ENCODE measurements at places on chromosomes 16 and 17.

DNA sequence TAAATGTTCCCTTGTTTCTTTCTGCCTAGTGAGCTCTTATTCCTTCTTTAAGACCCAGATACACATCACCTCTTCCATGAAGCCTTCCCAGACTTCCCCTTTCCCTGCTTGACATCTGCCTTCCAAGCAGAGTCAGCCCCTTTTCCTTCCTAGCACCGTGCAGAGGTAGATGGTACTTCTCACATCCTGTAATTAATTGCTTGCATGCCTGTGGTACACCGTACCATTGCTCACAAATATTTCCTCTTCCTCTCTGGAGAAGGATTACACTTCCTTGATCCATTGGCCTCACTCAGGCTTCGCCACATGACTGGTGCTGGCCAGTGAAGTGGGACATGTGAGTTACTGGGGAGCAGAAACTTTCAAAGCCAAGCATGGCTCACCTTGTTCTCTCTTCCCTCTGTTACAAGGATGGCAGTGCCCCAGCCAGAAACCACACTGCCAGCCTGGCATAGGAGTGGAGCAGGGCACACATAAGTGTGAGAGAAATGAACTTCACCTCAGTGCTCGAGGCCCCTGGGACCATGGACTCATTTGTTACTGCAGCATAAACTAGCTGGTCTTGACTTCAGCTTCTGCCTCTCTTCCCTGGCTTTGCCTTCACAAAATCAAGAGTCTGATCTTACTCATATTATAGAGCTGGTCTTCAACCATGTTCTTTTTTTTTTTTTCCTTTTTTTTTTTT is 44.0 kb downstream of the SOST start:
- no peak for DNase-seq

DNA sequence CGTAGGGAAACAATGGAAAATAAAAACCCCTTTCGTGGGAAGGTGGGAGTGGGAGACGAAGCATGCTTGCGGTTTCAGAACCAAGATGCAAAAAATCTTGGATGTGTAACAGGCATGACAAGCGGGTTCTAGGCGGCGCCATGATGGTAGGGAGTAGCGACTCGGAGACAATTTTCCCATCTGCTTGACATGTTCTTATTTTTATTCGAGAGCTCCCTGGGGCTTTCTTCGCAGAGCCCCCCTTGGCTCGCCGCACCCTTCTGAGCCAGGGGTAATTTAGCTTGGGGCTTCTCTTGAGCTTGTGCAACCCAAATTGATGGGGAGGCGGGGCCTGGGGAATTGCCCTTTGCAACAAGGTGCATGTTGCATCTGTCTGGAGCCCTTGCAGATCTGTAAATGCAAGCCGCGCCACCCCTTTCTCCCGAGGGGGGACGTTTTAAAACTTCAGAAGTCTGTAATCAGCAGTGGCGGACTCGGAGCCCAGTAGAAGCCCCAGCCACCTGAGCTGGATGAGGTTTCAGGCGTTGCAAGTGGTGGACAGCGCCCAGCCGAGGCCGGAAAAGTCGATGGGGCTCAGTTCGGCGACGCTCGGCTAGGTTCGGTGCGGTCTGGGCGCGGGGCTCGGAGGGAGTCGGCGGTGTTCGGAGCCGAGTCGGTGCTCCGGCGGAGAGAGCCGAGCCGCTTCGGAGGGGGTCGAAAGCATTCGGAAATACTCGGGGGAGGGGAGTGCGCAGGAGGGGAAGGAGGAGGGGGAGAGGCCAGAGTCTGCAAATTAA is 2.9 kb downstream of the GNAO1 start:
- peak; percentile 88 for DNase-seq

DNA sequence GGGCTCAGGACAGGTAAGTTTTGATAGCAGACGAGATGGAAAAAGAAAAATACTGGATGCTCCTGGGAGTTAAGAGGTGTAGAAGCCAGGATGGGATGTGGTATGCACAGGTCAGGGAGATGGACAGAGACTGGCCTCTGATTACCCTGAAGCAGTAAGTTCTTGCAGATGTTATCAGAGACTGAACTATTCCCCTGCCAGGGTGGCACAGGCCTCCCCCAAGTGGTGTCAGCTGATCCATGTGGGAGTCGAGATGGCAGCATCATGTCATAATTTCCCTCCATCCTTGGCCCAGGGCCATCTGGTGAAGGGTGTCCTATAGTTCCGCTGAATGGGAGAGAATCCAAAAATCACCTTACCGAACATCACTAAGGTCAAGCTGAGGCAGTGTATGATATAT is 14.1 kb upstream of the NKD1 start:
- no peak for DNase-seq

GRCh38 chr16:25110387-25110947 is 1.1 kb upstream of the LCMT1 start:
- DNase-seq: no peak

GRCh38 chr17:77405867-77406732 is 265.3 kb downstream of the SEC14L1 start:
- no peak for DNase-seq

GRCh38 chr17:42087042-42087701 is 11.1 kb downstream of the ZNF385C start:
- DNase-seq: no peak

GRCh38 chr17:1464186-1464585 is 8.2 kb upstream of the CRK start:
- DNase-seq: no peak

DNA sequence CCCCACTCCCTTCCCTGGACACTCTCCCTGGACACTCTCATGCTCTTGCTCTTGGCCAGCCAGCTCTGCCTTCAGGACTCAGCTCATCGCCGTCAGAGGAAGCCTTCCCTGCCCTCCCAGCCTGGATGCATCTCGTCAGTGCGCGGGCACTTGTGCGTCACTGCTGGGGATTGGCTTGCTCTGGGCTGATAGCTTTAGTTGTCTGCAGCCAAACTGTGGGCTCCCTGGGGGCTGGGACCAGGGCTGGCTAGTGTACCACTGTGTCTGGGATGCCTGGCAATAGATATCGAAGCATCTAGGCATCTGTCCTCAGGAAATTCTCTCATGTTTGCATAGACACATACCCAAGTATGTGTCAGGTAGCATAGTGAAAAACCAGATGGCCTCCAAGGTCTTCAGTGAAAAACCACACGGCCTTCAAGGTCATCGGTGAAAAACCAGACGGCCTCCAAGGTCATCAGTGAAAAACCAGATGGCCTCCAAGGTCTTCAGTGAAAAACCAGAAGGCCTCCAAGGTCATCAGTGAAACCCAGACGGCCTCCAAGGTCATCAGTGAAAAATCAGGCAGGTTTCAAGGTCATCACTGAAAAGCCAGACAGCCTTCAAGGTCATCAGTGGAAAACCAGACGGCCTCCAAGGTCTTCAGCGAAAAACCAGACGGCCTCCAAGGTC is 72.0 kb downstream of the CMIP start:
- DNase-seq: no peak

- peak; percentile 14 for DNase-seq
These were observed 2.1 kb downstream of the CPPED1 start for GRCh38 chr16:12801511-12802042.

Measured in urothelium cell line (cell line).